ENCODE measurements at places on chromosomes 7 and 10.
A peak's percentile ranks its signal among the peaks of the same experiment; 100 is the strongest.

DNA sequence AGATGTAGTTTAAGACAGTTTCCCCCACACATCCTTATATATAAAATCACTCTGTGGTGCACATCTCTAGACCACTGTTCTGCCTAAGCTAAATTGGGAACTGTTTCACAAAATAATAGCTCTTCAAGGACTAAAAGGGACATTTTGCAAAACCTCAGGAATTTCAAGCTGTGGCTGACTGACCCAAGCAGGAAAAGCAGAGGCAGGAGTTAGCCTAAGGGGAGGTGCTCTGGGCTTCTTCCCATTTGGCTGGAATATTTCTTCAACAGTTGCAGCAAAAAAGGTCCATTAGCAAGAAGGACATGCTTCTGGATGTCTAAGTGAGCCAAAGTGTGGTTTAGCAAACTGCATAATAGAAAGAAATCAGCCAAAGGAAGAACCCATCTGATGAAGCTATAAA is 551.2 kb upstream of the ANKRD30A start:
- DNase-seq: peak; percentile 90

DNA sequence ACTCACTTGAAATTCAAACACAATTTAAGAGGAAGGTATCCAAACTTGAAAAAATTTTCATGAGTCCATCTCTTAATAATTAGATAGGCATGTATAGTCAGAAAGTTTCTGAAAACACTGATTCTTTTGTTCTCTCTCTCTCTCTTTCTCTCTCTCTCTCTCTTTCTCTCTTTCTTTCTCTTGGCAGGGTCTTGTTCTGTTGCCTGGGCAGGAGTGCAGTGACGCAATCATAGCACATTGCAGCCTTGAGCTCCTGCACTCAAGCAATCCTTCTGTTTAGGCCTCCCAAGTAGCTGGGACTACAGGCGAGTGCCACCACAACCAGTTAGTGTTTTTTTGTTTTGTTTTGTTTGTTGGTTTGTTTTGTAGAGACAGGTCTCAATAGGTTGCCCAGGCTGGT is 59.3 kb downstream of the PRTFDC1 start:
- DNase-seq: no peak

GRCh38 chr7:133723044-133723443 is 404.1 kb upstream of the LRGUK start:
- no peak for DNase-seq

DNA sequence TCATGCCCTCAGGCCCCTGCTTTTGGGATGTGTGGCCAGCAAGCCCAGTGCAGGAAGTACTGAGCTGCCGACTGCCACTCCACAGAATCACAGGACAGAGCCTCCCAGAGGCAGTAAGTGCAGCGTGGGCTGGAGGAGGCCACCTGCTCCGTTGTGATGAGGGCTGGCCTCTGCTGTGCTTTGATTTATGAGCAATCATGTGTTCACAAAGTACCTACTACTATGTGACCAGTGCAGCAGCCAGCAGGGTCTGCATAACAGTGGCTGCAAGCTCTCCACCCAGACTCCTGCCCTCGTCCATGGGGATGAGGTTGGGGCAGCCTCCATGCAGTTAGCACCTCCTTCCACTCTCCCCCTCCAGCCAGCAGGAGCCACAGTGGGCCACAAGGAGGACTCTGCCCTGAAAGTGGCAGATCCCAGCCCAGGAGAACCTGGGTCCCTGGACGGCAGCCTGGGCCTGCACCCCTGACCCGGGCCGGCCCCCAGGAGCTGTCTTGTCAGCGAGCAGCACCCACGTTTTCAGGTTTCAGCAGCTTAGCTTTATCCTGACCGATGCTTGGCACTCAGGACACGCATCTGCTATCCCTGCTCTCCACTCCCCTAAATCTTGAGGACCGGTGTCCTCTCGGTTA is 37.7 kb upstream of the INSIG1 start:
- no peak for DNase-seq

DNA sequence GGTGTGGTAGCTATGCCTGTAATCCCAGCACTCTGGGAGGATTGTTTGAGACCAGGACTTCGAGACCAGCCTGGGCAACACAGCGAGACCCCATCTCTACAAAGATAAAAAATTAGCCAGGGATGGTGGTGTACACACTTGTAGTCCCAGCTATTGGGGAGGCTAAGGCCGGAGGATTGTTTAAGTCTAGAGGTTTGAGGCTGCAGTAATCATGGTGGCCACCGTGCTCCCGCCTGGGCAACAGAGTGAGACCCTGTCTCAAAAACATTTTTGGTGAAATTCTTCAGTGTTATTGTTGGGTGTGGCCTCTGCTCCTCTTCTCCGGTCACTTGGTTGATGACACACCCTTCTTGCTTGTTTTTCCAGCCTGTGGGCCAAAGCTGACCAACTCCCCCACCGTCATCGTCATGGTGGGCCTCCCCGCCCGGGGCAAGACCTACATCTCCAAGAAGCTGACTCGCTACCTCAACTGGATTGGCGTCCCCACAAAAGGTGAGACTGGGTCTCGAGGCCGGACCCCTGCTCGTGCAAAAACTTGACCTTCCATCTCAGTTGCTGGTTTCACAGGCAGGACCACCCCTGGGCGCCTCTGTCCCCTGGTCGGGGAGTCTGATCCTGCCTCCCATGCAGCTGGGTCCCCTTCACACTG is 10.6 kb downstream of the PFKFB3 start:
- DNase-seq: no peak

GRCh38 chr7:43577485-43577951 is 5.4 kb upstream of the STK17A start:
- peak; percentile 25 for DNase-seq

GRCh38 chr10:69377933-69378332 is 38.8 kb downstream of the TACR2 start:
- no peak for DNase-seq

DNA sequence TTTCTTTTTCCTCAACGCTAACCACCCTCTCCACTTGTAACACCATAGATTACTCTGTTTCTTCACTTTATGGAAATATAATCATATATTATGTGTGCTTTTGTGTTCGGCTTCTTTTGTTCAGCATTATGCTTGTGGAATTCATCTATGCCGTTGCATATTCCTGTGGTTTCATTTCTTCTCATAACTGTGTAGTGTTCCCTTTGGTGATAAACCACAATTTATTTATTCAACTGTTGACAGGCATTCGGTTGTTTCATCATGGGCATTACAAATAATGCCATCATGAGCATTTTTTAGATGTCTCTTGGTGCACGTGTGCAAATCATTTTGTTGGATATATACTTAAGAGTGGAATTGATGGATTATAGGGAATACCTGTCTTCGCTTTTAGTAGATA is 12.1 kb downstream of the AVL9 start:
- DNase-seq: peak; percentile 22

- no peak for DNase-seq
Observed at GRCh38 chr10:54985732-54986131, 184.7 kb upstream of the PCDH15 start.

GRCh38 chr7:106520962-106521514 is 139.9 kb downstream of the CCDC71L start:
- DNase-seq: no peak

DNA sequence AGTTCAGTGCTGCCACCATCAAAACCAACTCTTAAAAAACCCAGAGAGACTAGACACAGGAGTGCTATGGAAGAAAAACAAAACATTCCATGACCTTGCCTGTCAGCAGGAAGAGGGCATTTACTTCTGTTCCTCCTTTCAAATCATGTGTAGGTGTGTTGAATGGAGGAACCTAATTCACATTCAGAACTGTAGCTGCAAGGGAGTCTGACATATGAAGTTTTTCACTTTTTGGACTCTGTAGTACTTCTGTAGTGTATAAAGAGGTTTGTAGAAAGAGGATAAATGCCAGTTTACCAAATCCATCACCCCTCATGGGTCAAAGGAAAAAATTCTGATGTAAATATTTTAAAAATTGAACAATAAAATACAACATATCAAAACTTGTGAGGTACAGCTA is 51.1 kb upstream of the SYPL1 start:
- no peak for DNase-seq
